Activated CD4-positive, alpha-beta memory T cell treated with anti-CD3 and anti-CD28 coated beads, Interleukin-2, amount 10 ng/mL, durations not matched to agents 7 days and 5 days (primary cell): ENCODE measurements at places on chromosomes 16 and 17. TPM values are rescaled to one million over a fixed set of nuclear protein-coding genes. Genes with fewer than 3 reads are reported as not detected.

The HIGD1B gene
- not detected for total RNA-seq

The UBE2I gene
- total RNA-seq = 198 TPM

The PLD6 gene
- total RNA-seq = 6.3 TPM

The TMC5 gene
- total RNA-seq = 0.53 TPM

The FOXK2 gene
- 68.2 TPM for total RNA-seq

The SDK2 gene
- 2.4 TPM for total RNA-seq

The MRPL10 gene
- total RNA-seq = 95.7 TPM

The TEKT5 gene
- not detected for total RNA-seq

The EFCAB5 gene
- total RNA-seq = 1.6 TPM
